ENCODE measurements at places on chromosomes 16 and 17.
A peak's percentile ranks its signal among the peaks of the same experiment; 100 is the strongest.

DNA sequence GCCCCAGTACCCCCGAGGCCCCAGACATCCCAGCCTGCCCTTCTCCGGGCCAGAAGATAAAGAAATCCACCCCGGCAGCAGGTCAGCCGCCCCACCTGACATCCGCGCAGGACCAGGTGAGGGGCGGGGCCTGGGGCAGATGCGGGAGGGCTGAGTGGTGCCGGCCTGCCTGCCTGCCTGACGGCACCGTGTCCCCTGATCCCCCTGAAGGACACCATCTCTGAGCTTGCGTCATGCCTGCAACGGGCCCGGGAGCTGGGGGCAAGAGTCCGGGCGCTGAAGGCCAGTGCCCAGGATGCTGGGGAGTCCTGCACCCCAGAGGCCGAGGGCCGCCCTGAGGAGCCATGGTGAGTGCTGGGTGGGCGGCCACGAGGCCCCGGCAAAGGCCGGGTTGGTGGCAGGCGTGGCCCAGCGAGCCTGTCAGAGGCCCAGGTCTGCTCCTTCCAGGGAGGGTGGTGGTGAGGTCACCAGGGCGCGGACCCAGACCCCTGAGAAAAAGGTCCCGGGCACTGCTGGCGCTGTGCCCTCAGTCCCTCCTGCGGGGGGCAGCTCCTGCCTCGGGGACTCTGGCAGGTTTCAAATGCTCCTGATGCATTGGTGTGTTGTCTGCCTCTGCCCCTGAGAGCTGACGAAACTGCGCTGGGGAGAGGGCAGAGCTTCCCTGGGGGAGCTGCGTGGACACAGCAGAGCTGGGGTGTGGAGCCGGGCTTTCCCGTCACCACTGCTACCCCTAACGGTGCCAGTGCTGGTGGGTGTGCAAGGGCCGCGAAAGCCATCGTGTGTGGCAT is 1.2 kb downstream of the CDT1 start:
- DNase-seq: peak; percentile 19

GRCh38 chr17:61118871-61119270 is 280.8 kb upstream of the TBX2 start:
- no peak for DNase-seq

GRCh38 chr17:64081802-64082799 is 47.8 kb downstream of the ERN1 start:
- peak; percentile 89 for DNase-seq

DNA sequence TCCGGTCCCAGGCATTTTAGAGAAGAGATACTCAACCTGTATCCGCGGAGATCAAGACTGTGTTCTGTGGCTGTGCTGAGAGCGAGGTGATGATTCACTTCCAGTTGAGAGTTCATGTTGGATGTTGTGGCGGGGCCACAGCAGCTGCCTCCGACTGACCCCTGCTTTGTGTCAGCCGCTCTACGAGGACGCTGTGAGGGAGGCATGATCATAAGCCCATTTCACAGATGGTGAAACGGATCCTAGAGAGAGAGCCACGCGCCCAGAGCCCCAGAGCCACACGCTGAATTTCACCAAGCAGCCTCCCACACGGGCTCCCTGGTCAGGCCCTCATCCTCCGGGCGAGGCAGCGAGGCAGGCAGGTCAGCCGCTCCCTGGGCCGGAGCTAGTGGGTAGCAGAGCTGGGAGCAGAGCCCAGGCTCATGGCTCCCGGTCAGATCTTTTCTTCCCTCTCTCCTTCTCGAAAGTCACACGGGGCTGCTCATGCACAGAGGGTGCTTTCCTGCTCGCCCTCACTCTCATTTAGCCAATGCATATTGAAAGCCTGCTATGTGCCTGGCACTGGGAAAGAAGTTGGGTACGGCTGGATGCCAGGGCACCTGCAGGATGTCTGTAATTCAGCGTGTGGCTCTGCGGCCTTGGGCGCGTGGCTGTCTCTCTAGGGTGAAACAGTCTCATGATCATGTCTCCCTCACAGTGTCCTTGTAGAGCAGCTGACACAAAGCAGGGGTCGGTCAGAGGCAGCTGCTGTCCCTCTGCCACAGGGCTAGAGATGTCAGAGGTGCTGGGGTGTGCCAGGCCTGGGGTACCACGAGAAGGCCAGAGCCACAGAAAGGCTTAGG is 155.6 kb upstream of the CHMP6 start:
- DNase-seq: no peak

GRCh38 chr17:2700491-2701141 is 10.9 kb downstream of the CLUH start:
- DNase-seq: no peak

DNA sequence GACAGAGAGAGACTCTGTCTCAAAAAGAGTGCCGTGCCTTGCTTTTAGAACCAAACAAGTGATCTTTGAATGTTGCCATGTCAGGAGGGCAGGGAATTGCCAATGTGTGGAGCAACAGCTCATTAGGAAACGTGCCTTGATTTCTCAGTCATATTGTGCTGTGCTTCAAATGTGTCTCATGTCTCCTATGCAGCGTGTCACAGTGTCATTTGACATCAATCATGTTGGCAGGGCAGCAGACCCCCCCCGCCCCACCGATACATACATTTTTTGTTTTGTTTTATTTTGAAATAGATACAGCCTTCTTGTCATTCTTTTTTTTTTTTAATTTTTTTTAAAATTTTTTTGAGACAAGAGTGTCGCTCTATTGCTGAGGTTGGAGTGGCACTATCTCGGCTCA is 22.1 kb downstream of the MRC2 start:
- DNase-seq: no peak

GRCh38 chr16:70665113-70665694 is 18.8 kb downstream of the IL34 start:
- no peak for DNase-seq

- DNase-seq: peak; percentile 31
These were observed at the start of gene CPNE2 for GRCh38 chr16:57091975-57092785. Gene CPNE2, plus strand, starts transcription at chr16:57092583. Its CDS starts 18,160 bp downstream, at chr16:57110743.

DNA sequence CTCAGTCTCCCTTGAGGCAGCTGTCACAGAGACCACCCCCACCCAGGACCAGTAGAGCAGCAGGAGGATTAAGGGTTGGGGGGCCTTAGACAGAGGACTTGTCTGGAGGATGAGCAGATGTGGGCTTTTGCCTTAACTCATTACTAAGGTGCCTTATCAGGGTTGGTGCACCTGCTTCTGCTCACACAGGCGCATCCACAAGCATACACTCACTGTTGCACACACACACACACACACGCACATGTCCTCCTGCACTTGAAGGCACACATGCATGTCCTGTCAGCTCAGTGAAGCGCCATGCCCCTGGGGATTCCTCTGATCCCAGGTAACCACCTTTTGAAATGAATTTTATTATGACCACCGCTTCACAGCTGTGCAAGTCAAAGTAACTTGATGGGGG is 1.2 kb downstream of the GFAP start:
- DNase-seq: peak; percentile 8

DNA sequence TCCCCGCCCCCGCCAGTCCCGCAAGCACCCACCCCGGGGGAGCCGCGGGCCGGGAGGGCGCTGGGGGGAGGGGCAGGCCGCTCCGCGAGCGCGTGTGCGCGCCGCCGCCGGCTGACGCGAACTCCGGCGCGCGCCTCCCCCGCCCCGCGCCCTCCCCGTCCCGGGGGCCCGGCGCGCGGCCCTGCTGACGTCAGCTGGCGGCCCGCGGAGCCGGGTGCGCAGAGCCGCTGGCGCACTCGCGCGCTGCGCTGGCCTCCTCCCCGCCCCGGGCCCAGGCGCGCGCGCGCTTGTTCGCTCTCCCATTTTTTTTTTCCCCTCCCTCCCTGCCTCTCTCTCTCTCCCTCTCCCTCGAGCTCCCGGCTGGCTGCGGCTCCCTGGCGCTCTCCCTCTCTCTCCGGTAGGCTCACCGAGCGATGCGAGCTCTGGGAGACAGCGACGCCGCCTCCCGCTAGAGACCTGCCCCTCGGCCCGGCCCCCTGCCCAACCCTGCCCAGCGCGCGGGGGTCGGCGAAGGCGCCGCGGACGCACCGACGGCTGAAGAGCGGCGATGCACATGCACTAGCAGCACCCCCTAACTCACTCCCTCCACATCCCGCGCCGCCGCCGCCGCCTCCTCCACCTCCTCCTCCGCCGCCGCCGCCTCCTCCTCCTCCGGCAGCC is at the start of gene GNAO1:
Gene GNAO1 (plus strand): TSS at position 334 of the 660 bp plus-strand sequence. CDS start 747 bp downstream, outside the sequence.
- DNase-seq: peak; percentile 80

DNA sequence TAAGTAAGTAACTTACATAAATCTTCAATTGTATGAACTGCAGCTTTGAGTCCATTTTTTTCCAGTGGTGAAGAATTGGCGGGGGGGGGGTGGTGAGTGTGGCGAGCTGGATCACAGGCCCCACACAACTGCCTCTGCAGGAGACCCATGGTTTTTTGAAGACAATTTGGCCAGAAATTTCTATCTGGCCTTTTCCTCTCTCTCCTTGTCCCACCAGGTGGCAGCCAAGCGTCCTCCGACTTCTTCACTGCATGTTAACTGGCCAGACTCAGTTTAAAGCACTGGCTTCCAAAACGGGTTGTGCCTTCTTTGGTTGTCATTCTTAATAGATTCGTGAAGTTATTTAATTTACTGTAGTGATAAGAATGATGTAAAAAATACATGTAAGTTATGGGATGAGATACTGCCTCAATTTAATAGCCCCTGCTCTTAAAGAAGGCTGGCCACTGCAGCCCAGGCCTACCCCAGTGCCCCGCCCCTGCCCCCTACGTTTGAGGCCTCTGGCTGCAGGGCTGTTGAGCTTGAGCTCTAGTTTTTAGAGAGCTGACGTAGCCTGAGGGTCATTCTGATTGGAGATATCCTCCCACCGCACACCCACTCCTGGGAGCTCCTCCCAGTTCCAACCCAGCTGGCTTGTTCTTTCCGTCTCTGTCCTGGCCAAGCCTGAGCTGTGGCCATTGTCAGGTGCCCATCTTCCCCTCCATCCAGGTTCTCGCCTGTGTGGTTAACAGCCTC is 36.4 kb downstream of the AKAP1 start:
- no peak for DNase-seq

- DNase-seq: no peak
These were observed 94.9 kb downstream of the ANKRD11 start for GRCh38 chr16:89395150-89396142.

- no peak for DNase-seq
These were observed 15.7 kb downstream of the PSMD11 start for GRCh38 chr17:32460054-32460453.

DNA sequence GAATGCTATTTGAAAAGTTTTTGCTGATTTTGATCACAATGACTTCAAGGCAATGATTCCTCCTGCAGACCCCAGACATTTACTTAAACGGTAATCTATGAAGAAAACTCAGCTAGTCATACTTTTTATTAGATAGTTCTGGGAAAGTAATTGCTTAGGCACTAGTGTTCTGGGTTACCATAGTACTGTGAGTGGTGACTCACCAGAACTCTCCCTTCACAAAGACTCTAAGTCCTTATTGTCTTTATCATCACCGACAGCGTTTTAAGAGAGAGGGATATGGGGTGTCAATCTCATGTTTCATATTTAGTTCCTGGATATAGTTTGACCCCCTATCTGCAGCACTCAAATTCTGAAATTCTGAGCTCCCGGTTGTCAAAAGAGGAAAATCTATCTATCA is 43.0 kb upstream of the CDH8 start:
- DNase-seq: no peak

GRCh38 chr17:68532826-68533225 is 20.6 kb downstream of the PRKAR1A start:
- no peak for DNase-seq

DNA sequence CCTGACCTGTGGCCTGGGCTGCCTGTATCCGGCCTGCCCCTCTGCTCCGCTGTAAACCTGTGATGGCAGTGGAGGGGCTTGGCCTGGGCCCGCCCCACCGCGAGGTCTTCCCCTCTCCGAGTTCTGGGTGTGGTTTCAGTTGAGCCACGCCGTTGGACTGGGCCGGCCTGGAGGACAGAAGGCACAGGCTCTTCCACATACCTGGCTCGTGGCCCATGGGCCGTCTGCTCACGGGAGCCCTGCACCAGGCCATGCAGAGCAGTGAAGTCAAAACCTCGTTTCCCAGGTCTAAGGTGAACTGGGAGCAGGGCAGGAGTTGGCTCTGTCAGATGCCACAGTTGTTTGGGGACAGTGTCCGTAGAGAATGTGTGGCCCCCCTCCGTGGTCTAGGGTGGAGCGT is 5.6 kb upstream of the RNPS1 start:
- no peak for DNase-seq

DNA sequence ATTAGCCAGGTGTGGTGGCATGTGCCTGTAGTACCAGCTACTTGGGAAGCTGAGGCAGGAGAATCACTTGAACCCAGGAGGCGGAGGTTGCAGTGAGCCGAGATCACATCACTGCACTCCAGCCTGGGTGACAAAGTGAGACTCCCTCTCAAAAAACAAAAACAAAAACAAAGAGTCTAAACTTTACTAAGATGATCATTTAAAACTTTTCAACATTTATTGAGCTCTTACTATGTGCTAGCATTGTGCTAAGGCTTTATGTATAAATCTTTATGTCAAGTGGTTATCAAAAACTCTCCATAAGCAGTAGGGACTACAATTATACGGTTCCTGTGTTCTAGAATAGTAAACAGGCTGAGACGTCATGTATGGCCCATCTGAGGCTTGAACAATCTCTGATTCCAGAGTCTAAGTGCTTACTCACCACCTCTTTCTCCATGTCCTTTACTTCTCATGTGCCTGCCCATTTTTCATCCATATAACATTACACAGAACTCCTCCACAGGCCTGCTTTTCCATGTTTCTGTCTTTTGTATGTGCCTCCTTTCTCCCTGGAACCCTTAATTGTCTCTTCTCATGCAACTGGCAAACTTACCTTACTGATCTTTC is 66.7 kb downstream of the NUP88 start:
- no peak for DNase-seq

All from NCI-H345 (cell line).